Activated CD4-positive, alpha-beta T cell treated with anti-CD3 and anti-CD28 coated beads, Interleukin-2, amount 50 U/mL, for 16 hours (primary cell): ENCODE measurements at places on chromosomes 12 and 14.

GRCh38 chr14:96424109-96424989 lies 32.4 kb downstream of the AK7 start:
- DNase-seq: peak; percentile 63

DNA sequence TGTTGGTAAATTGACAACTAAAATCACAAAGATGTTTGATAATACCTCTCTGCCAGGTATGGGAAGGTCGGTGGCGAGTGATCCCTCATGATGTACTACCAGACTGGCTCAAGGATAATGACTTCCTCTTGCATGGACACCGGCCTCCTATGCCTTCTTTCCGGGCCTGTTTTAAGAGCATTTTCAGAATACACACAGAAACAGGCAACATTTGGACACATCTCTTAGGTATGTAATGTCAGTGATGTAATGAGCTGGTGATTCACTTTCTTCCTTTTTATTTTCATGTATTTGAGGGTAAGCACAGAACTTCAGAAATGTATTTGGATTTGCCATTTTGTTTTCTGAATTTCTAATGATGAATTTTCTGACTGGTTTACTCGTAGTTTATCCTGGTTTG lies 42.6 kb upstream of the LRTM2 start:
- DNase-seq: no peak

DNA sequence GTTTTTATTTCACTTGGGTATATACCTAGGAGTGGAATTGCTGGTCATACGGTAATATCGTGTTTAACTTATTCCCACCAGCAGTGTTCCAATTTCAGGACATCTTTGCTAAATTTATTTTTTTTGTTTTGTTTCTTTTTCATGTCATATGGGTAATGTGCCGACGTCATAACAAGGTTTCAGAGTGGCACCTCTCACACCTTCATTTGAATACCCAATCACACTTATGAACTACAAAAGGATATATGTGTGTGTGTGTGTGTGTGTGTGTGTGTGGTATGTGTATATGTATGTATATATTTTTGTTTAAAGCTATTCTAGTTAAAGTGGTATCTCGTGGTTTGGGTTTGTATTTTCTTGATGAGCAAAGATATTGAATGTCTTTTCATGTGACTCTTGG lies 12.1 kb downstream of the TRAF3 start:
- no peak for DNase-seq

DNA sequence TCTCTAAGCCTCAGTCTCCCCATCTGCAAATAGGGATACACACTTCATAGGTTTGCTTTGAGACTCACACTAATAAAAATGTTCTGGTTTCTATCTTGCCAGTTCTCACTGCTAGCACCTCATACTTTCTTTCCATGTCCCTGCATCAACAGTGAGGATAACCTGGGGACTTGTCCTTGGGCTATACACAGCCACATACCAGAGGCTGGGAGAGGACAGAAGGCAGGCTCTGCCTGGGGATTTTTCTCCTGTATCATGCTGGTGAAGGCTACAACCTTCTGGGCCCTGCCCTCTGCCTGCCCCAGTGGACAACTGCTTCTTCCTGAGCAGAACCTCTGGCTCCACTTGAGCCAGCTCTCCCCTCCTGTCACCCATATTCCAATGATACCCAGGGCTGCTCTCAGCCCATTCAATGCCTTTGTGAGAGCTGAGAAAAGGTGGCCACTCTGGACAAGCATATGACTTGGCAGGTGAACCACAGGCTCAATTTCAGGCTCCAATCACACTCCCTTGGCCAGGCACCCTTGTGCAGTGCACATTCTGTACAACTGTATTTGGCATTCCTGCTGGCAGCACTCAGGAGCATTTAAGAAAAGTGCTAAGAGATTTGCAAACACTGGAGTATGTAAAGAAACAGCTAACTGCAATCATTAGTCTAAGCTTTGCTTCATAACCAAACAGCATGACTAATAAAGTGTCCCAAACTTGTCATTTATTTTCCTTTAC lies 135.8 kb upstream of the VRK1 start:
- no peak for DNase-seq

- DNase-seq: no peak
Measured at GRCh38 chr14:69931960-69932359, 52.7 kb downstream of the SMOC1 start.

GRCh38 chr14:38762426-38762825 lies 340.6 kb downstream of the SEC23A start:
- DNase-seq: no peak

DNA sequence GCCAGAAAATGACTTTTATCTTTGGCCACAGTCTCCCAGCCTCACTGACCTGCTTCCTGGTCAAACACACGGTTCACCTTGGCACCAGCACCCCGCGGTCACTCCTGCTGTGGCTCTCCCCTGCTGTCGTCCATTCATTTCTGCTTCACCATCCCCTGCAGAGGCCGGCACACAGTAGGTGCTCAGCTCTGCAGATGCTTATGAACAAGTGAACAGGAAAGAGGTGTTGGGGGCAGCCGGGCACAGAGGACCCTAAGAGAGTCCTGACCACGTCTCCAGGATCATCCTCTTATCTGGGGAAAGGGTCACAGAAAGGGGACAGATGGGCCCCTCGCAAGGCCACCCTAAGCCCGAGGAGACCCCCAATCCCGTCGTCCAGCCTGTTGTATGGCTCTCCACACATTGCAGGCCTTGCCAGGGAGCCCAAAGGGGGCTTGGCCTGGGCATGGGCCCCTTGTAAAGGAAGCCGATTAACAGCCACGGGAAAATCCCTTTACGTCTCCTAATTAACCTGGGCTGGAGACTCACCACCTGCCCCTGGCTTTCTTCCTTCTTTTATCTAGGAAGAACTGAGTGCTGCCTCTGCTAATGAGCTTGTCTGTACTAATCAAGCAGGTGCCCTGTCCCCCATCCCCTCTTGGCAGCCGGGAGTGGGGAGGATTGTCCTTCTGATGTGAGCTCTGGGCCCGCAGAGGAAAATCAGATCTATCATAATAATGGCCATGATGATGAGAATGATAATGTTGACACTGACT lies 119.2 kb downstream of the AACS start:
- no peak for DNase-seq

DNA sequence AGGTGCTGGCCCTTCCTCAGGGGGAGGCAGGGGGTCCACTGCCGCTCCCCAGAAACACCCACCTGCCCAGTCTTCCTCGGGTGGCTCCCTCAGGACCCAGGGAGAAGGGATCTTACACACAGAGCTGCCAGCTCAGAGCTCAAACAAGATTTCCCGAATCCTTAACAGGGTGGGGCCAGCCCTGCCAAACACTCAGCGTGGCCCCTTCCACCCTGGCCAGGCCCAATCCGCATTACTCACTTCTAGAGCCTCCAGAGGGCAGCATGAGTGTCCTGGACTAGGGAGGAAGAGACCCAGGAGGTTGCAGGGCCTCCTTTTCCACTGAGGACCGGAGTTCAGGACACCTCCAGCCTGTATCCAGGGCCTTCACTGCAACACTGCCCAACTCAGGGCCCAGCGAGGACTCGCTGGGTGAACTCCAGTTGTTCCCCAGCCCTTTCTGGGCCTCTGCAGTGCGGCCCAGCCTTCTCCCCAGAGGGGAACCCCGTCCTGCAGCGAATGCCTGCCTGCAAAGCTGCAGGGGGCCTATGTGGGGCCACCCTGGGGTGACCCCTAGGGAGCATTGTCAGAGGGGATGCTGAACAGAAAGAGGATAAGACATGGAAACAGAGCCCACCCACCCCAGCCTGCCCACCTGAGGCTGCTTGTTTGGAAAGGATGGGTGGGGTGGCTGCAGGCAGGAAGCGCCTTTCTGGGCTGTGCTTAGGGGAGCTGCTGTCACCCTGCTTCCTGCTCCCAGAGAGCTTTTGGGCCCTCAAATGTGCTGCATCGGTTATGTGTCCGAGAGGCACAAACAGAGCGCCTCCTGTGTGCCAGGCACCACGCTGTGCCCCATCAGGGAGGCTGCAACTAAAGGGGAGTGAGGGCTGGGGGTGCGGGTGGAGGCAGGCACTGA lies 43.8 kb downstream of the CCNK start:
- no peak for DNase-seq

GRCh38 chr12:106682594-106683234 lies 91.8 kb upstream of the RIC8B start:
- peak; percentile 8 for DNase-seq

DNA sequence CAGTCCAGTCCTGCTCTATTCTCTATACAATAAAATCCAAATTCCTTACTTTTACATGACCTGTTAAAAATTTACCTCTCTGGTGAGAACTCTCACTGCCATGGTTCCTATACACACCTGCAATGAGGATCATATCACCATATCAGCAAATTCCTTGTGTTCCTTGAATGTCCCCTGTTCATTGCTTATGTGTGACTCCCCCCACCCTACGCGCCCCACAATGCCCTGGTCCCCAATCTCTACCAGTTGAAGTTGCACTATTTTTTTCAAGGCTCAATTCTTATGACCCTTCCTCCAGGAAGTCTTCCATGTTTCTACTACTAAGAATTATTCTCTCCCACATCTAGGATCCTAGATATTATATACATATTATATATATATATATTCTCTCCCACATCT lies 82.2 kb upstream of the NEDD1 start:
- DNase-seq: no peak

DNA sequence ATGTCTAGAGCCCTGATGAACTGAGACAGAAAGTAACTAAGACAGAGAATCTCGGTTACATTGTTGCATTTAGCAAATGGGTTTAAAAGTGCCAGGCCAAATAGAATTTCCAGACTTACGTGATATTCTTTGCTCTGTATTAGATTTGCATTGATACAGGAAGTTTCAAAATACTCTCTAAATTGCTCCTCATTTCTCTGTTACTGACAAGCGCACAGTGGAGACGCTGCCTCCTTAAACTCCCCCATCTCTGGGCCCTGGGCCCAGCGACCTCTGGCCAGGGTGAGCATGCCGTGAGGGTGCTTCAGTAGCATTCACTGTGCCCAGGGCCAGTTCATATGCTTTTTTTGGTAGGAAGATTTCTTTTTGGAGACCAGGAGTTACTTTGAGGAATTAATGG lies 22.9 kb upstream of the EVL start:
- DNase-seq: no peak

- no peak for DNase-seq
Measured at GRCh38 chr14:60301685-60302084, 52.7 kb downstream of the PPM1A start.

GRCh38 chr12:115303723-115304309 lies 619.8 kb upstream of the TBX3 start:
- no peak for DNase-seq

GRCh38 chr12:117472983-117473382 lies 111.6 kb upstream of the NOS1 start:
- DNase-seq: no peak

- no peak for DNase-seq
Measured at GRCh38 chr12:9221483-9221882, 13.3 kb upstream of the PZP start.

GRCh38 chr12:88579601-88580050 lies 645 bp downstream of the KITLG start:
- no peak for DNase-seq

DNA sequence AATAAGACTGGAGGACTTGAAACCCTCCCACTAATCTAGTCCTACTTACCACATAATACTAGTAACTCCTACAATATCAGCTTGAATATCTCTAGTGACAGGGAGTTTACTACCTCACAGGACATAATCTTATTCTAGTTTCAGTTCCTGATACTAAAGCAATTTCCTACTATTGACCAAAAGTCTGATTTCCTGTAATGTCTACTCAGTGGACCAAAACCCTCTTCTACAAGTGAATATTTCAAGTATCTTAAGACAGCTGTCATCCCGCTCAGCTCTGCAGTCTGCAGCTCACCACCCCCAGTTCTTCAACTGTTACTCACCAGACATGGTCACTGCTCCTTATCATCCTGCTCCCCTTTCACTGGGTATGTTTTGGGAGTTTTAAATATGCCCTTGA lies 70.8 kb upstream of the TMCC3 start:
- DNase-seq: no peak

- DNase-seq: no peak
Measured at GRCh38 chr12:130506844-130507243, 169.2 kb downstream of the PIWIL1 start.

DNA sequence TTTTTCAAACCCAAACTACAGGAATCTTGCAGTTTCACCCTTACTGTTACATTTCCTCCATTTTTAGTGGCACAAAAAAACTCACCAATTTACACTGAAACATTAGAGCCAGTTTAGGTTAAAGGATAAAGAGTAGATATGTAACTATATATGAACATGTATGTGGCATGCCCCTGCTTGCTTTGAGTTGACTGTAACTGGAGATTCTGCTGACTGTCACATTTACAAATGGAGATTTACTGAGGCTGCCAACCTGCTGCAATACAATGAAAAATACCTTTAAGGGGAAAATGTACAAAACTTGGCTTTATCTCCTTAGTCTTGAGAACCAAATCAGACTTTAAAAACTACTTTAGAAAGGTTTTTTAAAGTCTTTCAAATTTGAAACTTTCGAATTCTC lies 28.3 kb downstream of the STON2 start:
- DNase-seq: no peak

GRCh38 chr14:91464615-91465205 lies 45.4 kb downstream of the PPP4R3A start:
- peak; percentile 43 for DNase-seq

DNA sequence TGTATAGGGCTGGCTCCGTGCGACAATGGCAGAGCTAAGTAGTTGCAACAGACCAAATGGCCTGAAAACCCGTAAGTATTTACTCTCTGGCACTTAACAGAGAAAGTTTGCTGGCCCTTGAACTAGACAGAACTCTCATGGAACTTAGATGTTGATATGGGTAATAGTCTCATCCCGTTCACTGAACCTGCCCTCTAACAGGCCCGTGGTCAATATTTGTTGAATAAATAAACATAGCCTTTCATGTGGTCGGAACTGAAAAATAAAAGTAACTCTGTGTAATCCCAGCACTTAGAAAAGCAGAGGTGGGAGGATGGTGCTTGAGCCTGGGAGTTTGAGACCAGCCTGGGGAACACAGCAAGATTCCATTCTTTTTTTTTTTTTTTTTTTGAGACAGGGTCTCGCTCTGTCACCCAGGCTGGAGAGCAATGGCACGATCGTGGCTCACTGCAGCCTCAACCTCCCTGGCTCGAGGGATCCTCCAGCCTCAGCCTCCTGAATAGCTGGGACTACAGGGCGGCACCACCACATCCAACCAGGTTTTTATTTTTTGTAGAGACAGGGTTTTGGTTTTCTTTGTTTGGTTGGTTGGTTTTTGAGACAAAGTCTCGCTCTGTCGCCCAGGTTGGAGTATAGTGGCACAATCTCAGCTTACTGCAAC lies 29.7 kb downstream of the KDM2B start:
- no peak for DNase-seq

DNA sequence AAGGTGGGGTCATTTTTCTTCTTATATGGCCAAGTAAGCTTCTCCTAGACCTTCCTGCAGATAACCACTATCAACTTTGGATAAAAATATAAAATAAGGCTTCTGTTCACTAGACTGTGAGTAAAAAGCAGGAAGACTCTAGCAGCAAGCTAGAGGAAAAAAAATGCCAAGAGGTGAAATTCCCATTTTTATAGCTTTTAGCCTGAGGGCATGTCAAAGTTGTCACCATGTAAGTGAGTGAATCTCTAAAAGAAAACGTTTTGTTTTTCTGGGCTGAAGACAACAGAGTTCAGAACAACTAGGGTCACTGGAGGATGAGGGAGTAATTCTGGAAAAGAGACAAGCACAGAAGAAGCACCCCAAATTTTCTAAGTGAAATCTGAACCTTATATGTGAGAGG lies 143.9 kb upstream of the DIO3 start:
- no peak for DNase-seq

GRCh38 chr14:94423453-94424056 lies 29.0 kb downstream of the SERPINA11 start:
- DNase-seq: peak; percentile 55

- no peak for DNase-seq
Measured at GRCh38 chr14:95173518-95173917, 16.2 kb upstream of the DICER1 start.

GRCh38 chr12:107368586-107368985 lies 275.2 kb upstream of the CRY1 start:
- DNase-seq: peak; percentile 58

- peak; percentile 24 for DNase-seq
Measured at GRCh38 chr12:102317155-102317554, 119.5 kb upstream of the PMCH start.
